NB4 (cell line): ENCODE measurements at places on chromosomes 12 and 14.

GRCh38 chr12:21129906-21130305 lies 1.1 kb upstream of the SLCO1B1 start:
- no peak for DNase-seq

GRCh38 chr12:95181103-95181502 lies 36.2 kb downstream of the FGD6 start:
- DNase-seq = no peak

- DNase-seq = peak; percentile 12
Observed at GRCh38 chr14:73026243-73026844, 562 bp downstream of the ZFYVE1 start.

- no peak for DNase-seq
Observed at GRCh38 chr14:27390155-27390554, 792.3 kb upstream of the NOVA1 start.

- DNase-seq = peak; percentile 58
Observed at GRCh38 chr14:88554457-88555286, at the start of gene PTPN21. Gene PTPN21 (minus strand): TSS chr14:88555007. CDS start chr14:88550417, 4,590 bp downstream.

- no peak for DNase-seq
Observed at GRCh38 chr12:9052610-9053009, 63.1 kb downstream of the A2M start.

DNA sequence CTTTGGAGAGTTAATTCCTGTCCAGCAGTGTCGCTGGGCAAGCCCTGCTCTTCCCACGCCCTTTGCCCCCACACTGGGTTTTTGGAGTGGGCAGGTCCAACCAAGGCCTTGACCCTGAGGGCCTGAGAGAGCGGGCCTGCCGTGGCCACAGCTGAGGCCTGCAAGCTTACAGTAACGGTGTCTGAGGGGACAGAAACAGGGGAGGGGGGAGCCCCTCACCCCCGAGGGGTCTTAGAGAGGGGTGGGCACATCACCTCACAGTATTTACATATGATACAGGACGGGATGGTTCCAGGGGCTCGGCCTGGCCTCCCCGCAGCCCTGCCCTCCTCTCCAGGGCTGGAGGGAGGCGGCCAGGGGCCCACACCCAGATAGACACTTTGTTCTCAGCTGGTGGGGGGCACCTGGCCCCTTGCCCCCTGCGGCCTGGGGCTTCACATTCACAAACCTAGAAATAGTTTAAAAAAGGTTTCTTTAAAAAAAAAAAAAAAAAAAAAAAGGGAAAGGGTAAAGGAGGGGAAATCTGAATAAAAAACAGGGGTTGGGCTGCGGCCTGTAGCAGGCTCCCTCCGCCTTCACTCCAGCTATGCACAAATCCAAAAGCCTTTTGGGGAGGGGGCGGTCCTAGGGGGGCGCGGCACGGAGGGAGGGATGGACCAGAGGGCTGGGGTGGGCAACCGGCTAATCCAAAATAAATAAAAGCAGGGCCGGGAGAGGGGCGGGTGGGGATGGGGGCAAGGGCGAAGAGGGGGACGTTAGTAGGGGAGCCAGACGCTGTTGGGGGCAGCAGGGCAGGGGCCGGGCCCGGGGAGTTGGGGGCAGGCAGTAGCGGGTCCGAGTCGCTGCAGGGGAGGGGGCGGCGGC lies 14.8 kb upstream of the PLA2G1B start:
- DNase-seq = no peak

- DNase-seq = peak; percentile 90
Observed at GRCh38 chr12:53995378-53996239, 4.4 kb upstream of the HOXC9 start.

- peak; percentile 68 for DNase-seq
Observed at GRCh38 chr14:80213602-80214001, 2.3 kb upstream of the DIO2 start.

- DNase-seq = no peak
Observed at GRCh38 chr14:101934601-101935150, 29.7 kb upstream of the DYNC1H1 start.

DNA sequence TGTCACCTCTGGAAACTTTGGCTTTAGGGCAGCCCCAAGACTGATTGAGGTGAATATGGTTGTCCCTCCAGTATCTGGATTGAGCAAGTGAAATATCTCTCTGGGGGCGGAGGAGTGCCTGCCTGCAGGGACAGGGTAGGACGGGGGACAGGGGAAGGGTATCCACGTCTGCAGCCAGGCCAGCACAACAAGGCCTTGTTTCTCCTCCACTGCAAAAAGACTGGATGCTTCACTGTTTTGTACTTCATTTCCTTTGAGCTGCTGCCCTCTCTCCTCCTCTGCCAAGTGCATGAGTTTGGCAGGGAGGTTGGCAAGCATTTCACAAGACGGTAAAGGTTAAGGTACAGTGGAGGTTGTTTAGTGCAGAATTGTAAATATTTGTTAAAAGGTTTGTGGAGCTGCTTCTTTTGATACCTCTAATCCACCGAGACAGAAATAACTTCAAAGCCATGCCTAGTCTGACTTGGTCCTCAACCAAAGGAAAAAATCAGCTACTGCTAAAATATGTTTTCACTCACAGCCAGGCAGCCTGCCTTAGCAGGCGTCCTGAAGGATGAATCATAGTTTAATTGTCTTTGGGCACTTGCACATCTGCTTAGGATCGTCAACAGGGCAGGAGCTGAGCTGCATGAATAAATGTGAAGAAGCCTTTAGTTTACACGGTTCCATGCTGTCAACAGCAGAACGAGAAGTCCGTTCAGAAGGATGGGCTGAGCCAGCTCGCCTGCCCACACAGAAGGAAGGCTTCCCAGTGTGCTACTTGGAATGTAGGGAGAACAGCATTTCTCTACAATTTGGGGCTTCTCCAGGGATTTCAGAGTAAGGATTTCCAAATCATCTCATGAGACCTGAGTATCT lies 269.7 kb downstream of the TTC6 start:
- no peak for DNase-seq

DNA sequence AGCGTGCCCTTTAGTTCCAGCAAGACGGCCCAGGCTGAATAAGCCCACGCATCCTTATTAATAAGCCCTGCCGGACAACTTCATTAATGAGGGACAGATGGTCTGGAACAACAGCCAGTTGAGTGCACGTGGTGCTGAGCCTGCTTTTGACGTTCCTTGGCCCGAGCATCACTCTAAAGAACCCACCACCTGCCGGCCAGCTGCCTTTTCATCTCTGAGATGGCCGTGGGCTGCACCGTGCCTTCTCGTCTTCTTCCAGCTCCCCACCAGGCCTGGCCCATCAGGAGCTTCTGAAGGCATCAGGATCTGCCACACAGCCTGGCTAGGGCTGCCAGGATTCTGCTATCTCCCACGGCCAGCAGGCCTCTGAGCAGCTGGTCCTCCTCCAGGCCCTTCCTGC lies 80.0 kb downstream of the AACS start:
- no peak for DNase-seq

DNA sequence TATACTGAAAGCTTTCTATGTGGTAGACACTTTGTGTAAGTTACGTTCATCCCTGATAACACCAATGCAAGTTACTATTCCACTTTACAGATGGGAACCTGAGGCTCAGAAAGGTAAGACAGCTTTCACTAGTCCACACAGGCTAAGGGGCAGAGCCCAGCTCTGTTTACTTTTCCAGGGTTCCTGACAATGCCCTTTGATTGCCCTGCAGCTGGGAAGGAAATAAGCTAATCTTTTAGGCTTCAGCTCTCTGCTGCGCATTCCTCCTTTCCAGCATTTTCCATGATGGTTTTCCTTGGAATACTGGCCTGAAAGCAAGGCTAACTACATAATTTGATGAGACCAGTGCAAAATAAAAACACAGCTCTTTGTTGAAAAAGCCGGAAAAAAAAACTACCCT lies 185.7 kb upstream of the BTG1 start:
- no peak for DNase-seq

DNA sequence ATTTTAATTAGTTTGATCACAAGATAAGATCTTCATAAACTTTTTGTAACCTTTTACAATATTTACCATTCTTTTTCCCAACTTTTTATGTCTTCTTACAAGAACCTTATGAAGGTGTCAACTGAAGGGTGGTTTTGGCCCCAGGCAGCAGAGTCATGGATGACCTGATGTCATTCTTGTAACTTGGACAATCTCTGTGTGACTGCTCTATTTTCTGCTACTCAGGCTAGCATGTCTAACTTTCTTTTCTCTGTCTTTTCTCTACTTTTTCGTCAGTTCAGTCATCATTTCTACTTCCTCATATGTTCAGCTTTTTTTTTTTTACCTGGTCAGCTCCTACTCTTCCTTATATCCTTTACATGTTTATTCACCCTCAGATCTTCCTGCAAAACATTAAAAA lies 150.7 kb upstream of the PTPRQ start:
- DNase-seq = no peak

DNA sequence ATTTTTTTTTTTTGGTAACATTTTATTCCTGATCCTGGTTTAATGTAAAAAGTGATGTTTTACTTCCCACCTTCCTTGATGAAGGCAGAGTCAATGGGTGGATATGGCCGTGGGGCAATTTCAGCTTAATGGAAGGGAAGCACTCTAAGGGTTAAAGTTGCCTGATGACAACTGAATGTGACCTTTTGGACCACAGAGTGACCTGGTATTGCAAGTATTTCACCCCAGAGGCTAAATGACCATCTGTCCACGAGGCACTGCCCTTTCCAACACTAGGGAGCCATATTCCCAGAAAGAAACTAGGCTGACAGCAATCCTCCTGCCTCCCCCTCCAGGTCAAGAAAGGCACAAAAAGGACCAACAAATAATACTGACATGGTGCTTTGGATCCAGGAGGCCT lies 4.8 kb downstream of the CCDC177 start:
- DNase-seq = no peak

- no peak for DNase-seq
Observed at GRCh38 chr14:67441672-67442071, 29.7 kb upstream of the PLEK2 start.

GRCh38 chr12:64147011-64147631 lies 75.0 kb downstream of the KICS2 start:
- DNase-seq = no peak

DNA sequence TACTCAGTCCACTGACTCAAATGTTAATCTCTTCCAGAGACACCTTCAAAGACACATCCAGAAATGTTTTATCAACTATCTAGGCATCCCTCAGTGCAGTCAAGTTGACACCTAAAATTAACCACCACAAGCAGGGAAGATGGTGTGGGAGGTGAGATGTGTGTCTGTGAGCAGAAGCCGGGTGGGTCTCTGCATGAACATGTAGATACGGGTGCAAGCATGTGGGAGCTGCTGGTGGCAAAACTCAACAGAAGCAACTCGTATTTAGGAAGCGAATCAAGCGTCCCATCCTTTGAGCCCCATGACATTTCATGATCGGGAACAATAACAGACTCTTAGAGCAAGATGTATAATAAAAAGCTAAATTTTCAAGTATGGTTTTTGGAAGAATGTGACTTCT lies 110.0 kb upstream of the C14orf180 start:
- DNase-seq = no peak

- peak; percentile 34 for DNase-seq
Observed at GRCh38 chr14:68775614-68776126, 17.2 kb downstream of the ZFP36L1 start.

GRCh38 chr14:39342768-39343167 lies 89.5 kb downstream of the FBXO33 start:
- peak; percentile 15 for DNase-seq

DNA sequence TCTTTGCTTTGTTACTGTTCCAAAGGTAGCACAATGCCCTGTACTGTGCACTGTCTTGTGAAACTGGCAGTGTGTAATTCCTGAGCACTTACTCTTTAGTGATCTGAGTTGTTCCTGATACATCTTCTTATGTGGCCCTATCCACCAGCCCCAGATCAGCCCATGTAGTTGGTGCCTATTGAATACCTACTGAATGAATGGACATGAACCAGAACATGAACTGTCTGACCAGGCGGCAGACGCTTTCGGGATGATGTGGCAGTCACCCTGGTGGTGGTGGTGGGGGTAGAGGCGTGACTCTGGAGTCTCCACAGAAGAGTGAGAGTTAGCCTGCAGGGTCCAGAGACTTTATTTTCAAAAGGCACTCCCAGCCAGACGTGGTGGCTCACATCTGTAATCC lies 46.6 kb upstream of the PAPOLA start:
- no peak for DNase-seq

- DNase-seq = no peak
Observed at GRCh38 chr12:12460935-12461922, 101.4 kb downstream of the DUSP16 start.

GRCh38 chr12:7042842-7043241 lies 17.7 kb upstream of the C1S start:
- peak; percentile 70 for DNase-seq

DNA sequence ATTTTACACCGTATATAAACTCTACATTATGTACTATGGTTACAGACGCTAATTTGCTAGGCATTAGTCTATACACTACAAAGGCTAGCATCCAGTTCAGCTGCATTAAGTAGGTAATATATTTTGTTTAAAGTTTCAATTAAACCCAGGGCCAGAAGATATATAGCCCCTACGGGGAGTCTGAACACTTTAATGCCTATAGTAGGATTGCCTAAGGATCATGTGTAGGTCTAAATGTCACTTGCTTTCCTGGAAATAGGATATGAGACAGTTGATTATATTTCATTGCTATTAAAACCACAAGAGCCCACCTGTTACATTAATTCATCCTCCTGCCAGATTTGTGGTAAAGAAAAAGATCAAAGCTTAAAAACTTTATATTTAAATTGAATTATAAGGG lies 286.9 kb downstream of the TMTC2 start:
- no peak for DNase-seq

- no peak for DNase-seq
Observed at GRCh38 chr12:127414636-127415035, 852.3 kb upstream of the TMEM132C start.

DNA sequence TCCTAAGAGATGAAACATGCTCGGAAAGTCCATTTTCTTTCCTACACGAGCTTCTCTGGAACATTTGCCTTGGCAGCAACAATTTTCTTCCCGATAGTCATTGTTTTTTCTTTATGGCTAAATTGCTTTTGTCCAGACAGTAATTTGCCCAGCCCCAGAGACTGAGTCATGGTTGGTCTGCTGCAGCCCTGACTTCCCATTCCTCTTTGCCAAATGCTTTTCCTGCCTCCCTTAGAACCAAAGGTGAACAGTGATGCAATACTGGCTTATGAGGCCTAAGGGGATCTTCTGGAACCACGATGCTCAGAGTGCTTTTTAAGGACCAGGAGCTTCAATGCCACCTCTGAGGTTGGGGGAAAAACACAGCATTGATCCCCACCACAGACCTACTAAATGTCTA lies 1599.6 kb upstream of the TMEM132C start:
- DNase-seq = no peak

- DNase-seq = no peak
Observed at GRCh38 chr12:18898470-18898869, 160.6 kb downstream of the CAPZA3 start.
